ENCODE measurements at places on chromosomes 7 and 10. TPM values are rescaled to one million over a fixed set of nuclear protein-coding genes. Genes with fewer than 3 reads are reported as not detected.
A peak's percentile ranks its signal among the peaks of the same experiment; 100 is the strongest.

CPVL gene
- total RNA-seq, result 21.5 TPM

ACBD7 gene
- 13.1 TPM for total RNA-seq

LRRD1 gene
- total RNA-seq, result not detected

PLXDC2 gene
- total RNA-seq, result 118 TPM

SFMBT2 gene
- 14.6 TPM for total RNA-seq

ZNF488 gene
- 0.71 TPM for total RNA-seq

DNA sequence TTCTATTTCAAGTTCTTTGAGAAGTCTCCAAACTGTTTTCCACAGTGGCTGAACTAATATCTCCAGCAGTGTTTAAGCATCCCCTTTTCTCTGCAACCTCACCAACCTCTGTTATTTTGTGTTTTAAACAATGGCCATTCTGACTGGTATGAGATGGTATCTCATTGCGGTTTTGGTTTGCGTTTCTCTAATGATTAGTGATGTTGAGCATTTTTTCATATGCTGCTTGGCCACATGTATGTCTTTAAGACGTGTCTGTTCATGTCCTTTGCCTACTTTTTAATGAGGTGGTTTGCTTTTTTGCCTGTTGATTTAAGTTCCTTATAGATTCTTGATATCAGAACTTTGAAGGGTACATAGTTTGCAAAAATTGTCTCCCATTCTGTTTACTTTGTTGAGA is 156.6 kb upstream of the IMMP2L start:
- DNase-seq, result no peak

DNA sequence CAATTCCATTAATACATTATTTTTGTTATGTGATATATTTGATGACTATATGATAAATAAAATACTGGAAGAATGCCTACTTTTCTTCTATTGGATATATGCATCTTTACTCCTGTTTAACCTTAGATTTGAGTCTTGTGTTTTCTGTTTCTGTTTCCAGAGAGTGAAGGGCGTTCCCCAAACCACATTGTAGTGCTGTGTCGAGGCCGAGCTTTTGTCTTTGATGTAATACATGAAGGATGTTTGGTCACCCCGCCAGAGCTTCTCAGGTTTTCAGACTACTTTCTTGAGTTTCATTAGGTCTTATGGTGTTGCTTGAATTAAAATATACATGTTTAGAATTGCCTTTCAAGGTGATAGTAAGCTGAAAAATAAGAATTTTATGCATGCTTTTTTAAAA is 23.8 kb downstream of the CROT start:
- no peak for DNase-seq

DNA sequence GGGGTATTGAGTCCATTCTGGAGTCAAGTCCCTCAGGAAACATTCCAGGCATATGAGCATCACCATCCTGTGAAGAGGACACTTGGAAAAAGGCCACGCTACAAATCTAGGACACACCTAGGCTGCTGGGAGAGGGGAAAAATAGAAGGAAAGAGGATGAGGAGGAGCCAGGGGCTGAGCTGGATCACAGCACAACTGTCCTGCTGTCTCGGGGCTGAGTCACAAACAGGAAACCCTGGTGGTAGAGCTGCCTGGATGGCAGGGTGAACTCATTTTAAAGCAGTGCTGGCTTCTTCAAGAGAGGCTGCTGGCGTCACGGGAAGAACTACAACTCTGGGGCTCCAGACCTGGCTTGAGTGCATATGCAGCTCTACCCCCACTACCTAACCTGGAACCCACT is 151.5 kb downstream of the RNF216 start:
- DNase-seq, result no peak

DNA sequence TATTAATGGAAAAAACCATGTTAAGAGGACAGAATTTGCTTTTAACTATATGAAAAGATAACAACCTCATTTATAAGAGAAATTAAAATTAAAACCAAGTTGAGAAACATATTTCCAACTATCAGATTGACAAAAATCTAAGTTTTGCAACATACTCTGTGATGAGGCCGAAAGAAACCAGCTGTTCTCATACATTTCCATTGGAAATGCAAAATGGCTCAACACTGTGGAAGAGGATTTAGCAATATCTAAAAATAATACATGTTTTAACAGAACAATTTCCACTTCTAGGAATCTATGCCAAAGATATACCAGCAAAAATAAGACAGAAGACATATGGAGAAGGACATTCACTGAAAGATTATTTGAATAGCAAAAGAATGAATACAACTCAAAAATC is 268.8 kb downstream of the DYNC1I1 start:
- DNase-seq, result no peak

DNA sequence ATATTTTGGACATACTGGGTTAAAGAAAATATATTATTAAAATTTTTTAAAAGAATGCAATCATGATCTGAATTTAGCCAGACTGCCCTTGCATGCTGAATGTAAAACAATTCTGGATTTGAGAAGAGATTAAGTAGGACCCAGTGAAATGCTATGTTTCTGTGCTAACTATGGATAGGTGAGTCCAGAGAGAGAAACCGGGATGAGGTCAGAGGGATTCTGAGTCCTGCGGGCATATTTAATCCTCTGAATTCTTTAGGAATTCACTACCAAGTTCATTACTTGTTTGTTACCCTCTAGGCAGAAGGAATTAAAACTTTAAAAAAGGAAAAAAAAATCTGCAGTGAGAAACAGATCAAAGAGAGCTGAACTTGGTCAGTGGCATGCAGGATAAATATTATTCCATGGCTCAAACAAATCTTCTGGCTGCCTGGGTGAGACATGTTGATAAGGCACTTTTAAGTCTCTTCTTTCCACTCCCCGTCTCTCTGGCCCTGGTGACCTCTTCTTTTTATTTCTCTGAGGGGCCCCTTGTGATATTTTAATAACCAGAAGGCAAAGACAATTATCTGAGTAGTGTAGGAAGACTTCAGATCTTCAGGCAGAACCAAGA is 50.2 kb upstream of the LYZL1 start:
- no peak for DNase-seq

DNA sequence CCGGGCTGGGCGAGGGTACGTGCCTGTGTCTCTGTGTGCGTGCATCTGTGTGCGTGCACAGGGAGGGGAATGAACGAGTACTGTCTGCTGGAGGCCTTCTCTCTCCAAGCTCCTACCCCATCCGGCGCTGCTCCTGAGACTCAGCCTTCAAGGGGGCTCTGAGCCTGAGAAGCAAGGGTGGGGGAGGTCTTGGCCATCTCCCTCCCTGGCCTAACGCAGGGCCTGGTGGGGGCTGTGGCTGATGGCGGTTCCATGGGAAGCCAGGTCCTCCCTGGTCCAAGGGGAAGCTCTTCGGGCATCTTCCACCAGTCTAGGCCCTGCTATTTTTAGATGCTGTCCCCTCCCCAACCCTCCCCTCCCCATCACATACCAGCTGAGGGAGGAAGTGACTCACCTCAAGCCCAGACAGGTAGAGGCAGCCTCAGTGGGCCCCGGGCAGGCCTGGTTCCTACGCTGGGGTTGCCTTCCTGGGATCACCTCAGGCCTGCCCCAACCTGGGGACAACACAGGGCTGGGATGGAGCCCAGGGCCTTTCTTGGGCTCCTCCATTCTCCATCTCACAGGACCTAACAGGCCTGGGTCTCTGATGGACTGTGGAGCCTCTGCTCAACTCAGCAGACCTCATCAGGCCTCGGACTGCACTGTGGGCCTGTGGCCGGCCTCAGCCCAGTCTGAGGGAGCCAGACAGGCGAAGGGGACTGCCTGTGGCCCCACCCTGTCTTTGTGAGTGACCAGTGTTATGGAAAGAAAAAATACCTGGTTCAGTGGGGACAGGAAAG is 32.2 kb downstream of the DNAJB12 start:
- no peak for DNase-seq

DNA sequence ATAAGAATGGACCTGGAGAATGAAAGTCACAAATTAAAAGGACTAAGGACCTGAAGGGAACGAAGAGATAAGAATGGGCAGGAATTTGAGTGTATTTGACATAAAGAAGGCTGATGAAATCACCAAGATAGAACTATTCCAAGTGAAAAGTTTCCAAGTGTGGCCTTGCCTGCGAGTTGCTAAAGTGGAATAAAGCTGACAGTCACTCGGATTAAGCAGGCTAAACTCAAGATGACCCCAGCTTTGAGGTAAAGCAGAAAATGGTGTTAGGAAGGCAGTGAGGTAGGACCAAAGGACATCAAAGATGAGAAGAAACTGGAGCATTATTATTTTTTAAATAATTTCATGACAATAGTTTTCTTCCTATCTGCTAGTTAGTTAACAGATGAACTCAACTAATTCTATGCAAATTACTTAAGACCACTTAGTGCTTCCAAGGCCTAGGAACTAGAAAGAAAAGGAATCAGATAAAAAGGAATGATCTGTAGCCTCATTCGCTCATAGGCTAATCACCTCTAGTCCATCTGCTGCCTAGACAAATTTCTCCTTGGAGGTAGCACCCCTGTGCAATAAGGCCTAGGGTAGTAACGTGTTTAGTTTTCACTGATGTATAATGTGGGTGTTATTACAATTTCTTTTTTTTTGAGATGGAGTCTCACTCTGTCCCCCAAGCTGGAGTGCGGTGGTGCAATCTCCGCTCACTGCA is 34.5 kb downstream of the EZH2 start:
- no peak for DNase-seq

- DNase-seq, result no peak
These were observed 620.3 kb downstream of the CCSER2 start for GRCh38 chr10:84948644-84949043.

GRCh38 chr10:4686644-4686996 is 139.4 kb upstream of the AKR1E2 start:
- DNase-seq, result no peak

DNA sequence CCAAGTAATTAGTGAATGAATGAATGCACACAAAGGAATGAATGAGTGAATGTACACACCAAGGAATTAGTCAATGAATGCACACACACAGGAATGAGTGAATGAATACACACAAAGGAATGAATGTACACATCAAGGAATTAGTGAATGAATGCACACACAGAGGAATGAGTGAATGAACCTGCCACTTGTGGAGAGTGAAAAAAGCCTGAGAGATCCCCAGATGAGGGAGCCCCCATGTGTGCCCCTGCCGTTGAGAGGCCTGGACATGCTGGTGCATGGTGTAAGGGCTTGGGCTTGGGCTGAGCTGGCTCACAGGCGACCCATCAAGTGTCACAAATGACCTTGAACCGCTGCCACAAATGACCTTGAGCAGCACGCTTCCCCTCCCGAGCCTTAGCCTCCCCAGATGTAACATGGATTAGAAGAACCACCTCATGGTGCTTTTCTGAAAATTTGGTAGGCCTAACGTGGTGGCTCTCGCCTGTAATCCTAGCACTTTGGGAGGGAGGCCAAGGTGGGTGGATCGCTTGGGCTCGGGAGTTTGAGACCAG is 46.2 kb downstream of the GTF2IRD1 start:
- no peak for DNase-seq

DNA sequence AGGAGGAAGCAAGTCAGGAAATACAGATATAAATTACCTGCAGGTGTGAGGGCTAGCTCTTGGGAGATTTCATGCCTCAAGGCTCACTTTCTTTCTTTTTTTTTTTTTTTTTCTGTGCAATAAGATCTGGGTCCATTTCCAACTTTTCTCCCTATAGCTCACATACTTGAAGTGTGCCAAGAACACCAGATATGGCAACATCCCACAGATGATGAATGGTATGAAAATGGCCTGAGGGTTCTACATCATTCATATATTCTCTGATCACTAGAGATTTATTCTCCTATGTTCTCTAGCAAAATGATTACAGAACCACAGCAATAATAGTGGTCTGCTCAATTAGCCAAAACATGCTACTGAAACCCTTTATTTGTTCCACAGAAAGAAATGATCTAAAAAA is 117.2 kb downstream of the LRRTM3 start:
- no peak for DNase-seq

- DNase-seq, result no peak
These were observed 1.1 kb upstream of the STEAP2 start for GRCh38 chr7:90210475-90210874.

DNA sequence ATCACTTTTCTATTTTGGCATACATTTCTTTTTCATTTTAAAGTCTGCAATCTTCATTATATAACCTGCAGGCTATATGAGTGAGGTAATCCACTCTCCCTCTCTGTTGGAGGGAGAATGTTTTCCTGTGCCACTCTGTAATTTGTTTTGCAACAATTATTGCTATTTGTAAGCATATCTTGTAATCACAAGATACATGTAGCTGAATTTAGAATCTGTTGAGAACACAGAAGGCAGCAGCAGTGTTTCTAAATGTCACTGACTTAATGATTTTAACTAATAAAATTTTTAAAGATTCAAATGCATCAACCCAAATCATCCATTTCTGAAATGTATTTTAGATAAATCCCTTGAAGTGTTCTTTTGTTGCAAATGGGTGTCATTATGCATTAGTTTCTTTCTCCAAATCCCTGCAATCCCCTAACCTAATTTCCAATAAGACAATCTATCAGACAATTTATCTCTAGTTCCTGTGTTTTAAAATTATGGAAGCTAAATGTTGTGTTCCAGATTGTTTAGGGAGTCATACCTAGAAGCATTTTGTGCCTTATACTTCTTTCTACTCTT is 19.8 kb upstream of the UMAD1 start:
- DNase-seq, result no peak

GRCh38 chr10:124736491-124737136 is 7.6 kb downstream of the FAM53B start:
- peak; percentile 85 for DNase-seq

- no peak for DNase-seq
These were observed 63.2 kb downstream of the CYP51A1 start for GRCh38 chr7:92071032-92071431.

- DNase-seq, result no peak
These were observed 5.2 kb downstream of the CPED1 start for GRCh38 chr7:120993553-120994191.

GRCh38 chr7:151592330-151592729 is 72.6 kb upstream of the RHEB start:
- DNase-seq, result no peak

GRCh38 chr10:48517911-48518811 is 86.7 kb downstream of the ARHGAP22 start:
- peak; percentile 48 for DNase-seq

DNA sequence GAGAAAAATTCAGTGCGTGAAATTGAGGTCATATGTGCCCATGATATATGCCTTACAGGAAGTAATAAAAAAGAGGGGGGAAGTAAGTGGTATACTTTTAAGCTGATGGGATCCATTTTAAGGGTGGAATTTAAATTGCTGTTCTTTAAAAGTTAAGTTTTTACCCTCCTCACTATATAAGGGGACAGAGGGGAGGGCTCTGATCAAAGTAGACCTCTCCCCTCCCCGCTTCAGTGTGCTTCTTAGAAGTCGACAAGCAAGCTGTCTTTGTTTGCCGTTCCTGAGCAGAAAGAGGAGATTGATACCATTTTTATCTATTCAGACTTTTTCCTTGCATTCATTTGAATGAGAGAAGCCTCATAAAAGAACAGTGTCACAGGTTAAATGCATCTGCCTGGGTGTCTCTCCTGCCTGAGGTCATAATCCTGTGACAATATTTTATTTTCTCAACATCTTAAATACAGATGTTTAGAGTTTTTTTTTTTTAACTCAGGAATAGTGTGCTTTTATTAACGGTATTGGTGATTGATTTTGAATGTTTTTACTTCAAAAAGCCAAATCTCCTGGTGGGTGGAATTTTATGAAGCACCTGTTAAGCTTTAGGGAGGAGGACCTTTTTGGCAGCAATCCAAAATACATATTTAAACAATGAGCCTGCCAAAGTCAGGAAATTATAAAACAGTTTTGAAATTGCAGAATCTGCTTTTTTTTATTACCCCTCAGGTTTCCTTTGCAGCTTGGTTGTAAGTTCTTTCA is 141.7 kb downstream of the KAT6B start:
- DNase-seq, result no peak

Measured in sciatic nerve (tissue), 2 donors.